Kidney (tissue), 22 donors: ENCODE measurements at places on chromosomes 2 and 18. TPM values are rescaled to one million over a fixed set of nuclear protein-coding genes. Genes with fewer than 3 reads are reported as not detected.

The APCDD1 gene
- total RNA-seq, result 22.9 TPM

The LIPG gene
- total RNA-seq, result 50.9 TPM

The NAT8 gene
- total RNA-seq, result 94.4 TPM

The NTSR2 gene
- not detected for total RNA-seq

The TMEFF2 gene
- not detected for total RNA-seq

DNA sequence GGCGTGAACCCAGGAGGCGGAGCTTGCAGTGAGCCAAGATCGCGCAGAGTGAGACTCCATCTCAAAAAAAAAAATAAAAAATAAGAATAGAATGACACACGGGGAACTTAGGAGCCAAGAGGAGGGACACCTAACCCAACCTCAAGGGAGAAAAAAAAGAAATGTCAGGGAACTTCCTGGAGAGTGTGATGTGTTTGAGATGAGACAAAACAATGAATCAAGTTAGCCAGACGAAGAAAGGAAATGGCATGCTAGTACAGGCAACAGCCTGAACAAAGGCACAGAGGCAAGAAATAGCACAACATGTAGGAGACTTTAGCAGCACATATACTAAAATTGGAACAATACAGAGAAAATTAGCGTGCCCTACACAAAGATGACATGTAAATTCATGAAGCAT, 36.7 kb upstream of the PAPOLG start:
- DNase-seq, result no peak

DNA sequence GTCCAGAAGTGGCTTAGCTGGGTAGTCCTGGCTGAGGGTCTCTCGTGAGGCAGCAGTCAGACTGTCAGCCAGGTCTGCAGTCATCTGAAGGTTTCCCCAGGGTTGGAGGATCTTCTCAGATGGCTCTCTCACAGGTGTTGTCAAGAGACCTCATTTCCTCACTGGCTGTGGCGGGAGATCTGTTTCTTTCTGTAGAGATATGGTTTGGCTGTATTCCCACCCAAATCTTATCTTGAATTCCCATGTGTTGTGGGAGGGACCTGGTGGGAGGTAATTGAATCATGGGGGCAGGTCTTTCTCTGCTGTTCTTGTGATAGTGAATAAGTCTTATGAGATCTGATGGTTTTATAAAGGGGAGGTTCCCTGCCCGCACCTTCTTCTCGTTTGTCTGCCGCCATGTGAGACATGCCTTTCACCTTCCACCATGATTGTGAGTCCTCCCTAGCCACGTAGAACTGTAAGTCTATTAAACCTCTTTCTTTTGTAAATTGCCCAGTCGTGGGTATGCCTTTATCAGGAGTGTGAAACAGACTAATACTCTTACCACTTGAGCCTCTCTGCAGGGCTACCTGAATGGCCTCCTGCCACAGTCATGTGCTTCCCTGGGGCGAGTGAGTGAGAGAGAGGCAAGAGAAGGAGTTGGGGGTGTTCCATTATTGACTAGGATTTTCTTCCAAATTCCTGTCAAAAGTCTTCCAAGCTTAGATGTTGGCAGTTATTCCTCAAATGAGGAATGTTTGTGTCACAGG, 23.6 kb downstream of the MALT1 start:
- no peak for DNase-seq

GRCh38 chr2:106745468-106745867, 140.5 kb downstream of the ST6GAL2 start:
- no peak for DNase-seq

GRCh38 chr2:10452312-10452711, 4.2 kb upstream of the ODC1 start:
- no peak for DNase-seq
